ENCODE measurements at places on chromosomes 1 and 21.

DNA sequence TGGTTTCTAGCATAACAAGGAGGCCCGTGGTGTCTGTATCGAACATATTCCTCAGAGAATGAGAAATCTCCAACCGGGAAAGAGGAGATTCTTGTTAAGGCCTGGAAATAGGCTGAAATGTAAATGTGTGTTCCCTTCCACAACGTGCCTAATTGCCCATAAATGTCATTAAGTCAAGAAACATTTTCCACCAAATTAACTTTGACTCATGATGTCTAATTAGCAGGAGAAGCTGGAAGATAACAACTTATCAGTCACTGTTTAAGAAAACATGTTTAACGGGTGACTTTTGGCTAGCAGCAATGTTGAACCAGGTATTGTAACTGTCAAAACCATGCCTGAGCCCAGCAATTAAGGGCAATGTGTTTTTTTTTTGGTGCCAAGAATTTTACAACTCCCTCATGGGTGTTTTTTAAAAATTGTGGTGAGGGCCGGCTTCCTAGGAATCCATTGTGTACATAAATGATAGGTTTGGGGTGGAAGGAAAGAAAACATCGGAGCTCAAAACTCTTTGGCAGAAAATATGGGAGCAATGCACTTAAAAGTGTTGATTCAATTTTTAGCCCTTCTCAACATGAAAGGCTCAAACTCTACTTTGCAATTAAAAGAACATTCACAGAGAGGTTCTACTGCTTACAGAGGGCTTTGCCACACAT lies 67.0 kb downstream of the OLIG1 start:
- DNase-seq = no peak

DNA sequence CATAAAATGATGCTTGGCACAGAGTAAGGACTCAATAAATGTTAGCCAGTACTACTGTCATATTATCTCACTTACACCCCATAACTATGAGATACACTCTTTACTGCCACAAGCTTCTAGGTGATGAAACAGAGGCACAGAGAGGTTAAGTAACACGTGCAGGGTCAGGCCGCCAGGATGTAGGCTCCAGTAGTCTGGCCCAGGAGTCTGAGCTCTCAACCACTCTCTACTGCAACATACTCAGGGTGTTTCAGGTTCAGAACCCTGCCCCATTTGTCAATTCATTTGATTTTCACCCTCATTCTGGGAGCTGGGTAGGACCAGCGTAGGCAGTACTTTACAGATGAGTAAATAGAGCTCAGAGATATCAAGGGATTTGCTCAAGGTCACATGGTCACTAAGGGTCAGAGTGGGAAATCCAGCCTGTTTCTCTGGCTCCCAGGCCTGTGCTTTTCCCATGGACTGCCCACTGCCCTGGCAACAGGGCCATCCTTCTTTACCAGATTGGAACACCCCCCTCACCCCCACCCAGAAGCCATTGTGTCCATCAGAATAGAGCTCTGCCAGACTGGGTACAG lies 21.2 kb downstream of the IQGAP3 start:
- no peak for DNase-seq

DNA sequence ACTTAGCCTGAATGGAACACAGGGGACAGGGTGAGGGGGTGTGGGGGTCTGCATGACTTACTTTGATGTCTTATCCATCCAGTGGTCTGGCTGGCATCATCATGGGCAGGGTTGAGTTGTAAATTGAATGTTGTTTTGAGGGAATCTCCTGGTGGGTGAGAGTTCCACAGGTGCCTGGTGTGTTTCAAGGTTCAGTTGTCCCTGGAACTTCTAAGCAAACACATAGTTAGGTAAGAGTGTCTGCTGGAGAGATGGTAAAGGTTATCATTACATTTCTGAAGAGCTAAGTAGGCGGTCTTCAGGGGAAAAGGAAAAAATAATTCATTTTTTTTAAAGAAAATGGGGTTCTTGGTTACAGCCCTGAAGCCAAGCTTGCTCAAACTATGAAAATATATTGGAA lies 46.0 kb upstream of the SIPA1L2 start:
- DNase-seq = no peak

DNA sequence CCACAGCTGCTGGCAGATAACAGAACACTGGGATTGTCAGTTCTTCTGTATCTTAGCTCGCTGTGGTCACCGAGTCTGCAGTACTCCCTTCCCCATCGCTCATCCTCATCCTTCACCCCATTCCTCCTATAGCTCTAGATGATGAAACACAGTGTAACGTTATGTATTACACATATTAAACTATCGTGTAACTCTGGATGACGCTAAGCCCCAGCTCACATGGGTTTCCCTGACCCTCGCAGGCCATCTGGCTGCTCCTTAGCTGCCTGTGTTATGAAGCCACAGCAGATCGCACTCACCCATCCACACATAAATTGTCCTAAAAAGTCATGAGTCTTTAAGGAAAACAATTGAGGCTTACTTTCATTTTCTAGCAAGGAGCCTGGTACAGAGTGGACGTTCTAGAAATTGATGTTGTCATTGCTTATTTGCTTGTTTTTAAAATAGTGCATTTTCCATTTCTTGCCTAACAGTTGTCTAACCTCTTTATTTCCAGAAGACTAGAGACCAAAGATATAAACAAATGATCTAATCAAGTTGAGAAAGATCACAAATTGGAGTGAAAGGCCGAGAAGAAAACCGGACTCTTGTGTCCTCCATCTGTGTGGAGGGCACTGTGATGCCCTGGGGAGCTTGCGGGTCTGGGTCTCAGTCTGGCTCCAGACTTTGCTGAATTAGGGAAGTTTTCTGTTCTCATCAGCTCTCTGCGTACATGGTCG lies 24.3 kb upstream of the PCP4 start:
- DNase-seq = no peak

GRCh38 chr1:67832737-67833601 lies at the start of gene GNG12:
Gene GNG12 (minus strand): TSS chr1:67833467. CDS start chr1:67707686, 125,781 bp downstream.
- peak; percentile 75 for DNase-seq

GRCh38 chr1:37721565-37721964 lies 29.2 kb downstream of the CDCA8 start:
- no peak for DNase-seq

DNA sequence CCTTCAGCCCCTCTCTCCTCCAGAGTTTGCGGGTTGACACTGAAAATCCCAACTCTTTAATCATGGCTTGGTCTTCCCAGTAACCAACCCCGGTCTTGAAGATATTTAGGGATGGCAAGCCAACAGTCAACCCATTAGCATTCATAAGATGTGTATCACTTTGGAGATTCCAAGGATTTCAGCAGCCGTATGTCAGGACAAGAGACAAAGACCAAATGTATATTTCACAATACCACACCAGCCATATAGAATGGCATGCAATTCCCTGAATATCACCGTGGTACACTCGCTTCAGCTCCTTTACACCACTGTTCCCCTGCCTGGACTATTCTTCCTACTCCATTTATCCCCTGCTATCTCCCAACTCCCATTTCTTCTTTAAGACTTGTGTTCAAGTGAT lies 109.2 kb downstream of the CSMD2 start:
- DNase-seq = no peak

DNA sequence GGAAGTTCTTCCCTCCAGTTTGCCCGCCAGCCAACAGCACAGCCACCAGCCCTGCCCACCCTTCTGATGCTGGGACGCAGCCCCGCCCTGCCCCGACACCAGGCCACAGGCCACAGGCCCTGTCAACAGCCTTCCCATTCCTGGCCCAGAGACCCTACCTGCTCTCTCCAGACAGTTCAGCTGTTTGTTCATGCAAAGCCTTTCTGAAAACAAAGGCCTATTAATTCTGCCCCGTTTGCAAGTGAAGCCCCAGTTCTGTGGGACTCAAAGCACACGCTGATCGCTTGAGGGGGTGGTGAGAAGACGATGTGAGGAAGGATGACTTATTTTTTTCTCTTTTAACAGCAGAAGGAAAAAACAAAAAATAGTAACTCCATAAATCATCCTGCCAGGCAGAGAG lies 55.4 kb upstream of the KIF26B start:
- no peak for DNase-seq

Measured in NCI-H146 (cell line).